Kidney epithelial cell (primary cell): ENCODE measurements at places on chromosomes 3 and 15. TPM values are rescaled to one million over a fixed set of nuclear protein-coding genes. Genes with fewer than 3 reads are reported as not detected.

IL17RC gene
- 37.3 and 39.6 TPM in 2 replicates for total RNA-seq

LARP6 gene
- total RNA-seq, result 52.8 and 101 TPM in 2 replicates

DUT gene
- total RNA-seq, result 75.4 and 79.3 TPM in 2 replicates

OR5K2 gene
- total RNA-seq, result not detected in 2 replicates

PRRT3 gene
- total RNA-seq, result 2.1 and 2.3 TPM in 2 replicates

ECE2 gene
- not detected in 2 replicates for total RNA-seq

LYSMD2 gene
- total RNA-seq, result 7.1 and 7.7 TPM in 2 replicates

SAMMSON gene
- total RNA-seq, result not detected in 2 replicates

CASR gene
- 0.04 and 0.07 TPM in 2 replicates for total RNA-seq

OCA2 gene
- under 0.01 and 0.29 TPM in 2 replicates for total RNA-seq

SNUPN gene
- total RNA-seq, result 17.4 and 21.3 TPM in 2 replicates

EFL1 gene
- total RNA-seq, result 21.3 and 21.8 TPM in 2 replicates

NMNAT3 gene
- total RNA-seq, result 6.6 and 8.6 TPM in 2 replicates

NOX5 gene
- total RNA-seq, result 0.17 and 0.75 TPM in 2 replicates

PCSK6 gene
- 5.4 and 8.4 TPM in 2 replicates for total RNA-seq

ITGA11 gene
- total RNA-seq, result 6.2 and 7.0 TPM in 2 replicates

HRG gene
- total RNA-seq, result 0.13 and 0.14 TPM in 2 replicates

ERC2 gene
- 6.0 and 17.0 TPM in 2 replicates for total RNA-seq
